ENCODE measurements at places on chromosomes 3 and 15.

DNA sequence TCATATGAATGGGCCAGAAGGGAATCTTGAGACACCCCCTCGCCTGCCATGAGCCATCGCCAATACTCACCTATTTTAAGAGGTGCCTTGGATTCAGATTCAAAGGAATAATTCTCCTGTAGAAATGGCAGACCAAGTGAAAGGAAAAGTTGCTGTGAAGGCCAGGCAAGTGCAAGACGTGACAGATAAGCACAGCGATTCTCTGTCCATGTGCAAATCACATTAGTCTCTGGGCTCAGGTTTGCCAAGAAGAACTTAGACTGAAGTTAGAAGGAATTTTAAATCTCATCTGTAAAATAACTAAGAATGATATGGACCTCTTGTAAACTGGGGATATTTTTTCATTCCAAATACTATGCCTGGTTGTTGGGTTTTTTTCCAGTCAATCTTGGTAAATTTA lies 173.6 kb downstream of the UACA start:
- no peak for DNase-seq

DNA sequence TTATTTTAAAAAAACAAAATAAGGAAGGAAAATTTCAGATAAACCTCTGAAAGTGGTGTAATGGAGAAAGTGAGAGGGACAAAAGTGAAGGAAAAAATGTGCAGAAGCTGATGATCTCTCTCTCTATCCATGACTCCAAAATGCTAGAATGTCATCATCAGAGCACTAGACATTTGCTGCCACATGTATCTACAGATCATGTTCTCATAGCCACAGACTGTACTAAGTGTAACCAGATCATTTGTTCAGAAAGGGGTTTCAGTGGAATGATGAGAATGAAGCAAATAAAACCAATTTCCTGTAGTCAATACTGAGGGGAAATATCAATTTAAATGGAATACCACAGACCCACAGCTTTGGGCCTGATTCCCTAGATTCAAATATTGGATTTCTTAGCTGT lies 104.3 kb upstream of the CHMP2B start:
- DNase-seq, result no peak

DNA sequence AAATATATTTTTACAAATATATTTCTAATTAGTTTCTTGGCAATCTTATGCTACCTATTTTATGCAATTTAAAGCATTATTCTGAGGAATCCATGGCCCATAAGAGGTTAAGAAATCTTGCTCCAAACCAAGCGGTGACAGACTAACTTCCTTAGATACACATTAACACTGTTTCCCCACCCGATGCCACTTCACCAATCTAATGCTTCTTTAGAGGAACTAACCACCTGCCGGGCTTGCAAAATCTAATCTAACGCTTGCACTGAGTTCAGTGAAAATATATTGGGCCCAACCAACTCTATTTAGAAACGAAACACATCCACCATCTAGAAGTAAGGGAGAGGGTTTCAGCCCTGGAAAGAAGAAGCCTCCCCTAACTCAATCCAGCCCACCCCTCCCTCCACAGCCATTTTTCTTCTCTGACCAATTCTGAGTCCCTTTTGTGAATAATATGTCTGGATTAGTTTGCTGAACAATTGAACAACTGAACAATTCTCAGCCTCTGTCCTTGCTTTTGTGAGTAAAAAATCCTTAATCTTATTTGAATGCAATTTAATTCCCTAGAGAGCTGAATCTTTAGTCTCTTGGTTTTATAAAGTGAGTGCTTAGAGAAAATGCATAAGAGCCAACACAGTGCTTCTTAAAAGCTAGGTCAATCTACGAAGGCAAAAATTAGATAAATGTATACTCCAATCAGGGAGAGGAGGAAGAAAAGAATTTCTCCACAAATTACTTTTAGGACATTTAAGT lies 150.4 kb upstream of the ADAMTS9 start:
- peak; percentile 21 for DNase-seq

DNA sequence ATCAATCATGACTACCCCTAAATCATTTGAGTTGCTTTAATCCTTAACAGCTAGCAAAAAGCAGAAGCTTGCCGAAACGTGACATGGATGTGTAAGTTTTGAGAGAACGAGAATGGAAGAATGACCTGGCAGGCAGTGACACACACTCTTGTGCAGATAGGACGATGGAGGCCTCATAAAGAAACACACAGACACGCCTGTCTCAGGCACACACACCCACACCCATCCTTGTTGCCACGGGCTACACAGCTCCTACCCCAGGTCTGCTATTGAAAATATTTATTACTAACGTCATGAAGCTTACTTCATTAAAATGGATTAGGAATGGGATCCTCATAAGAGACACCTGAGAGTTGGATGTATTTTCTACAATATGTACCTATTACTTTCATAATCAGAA lies 8.5 kb downstream of the MYO5C start:
- no peak for DNase-seq

- DNase-seq, result peak; percentile 9
These were observed 104.9 kb upstream of the EOMES start for GRCh38 chr3:27827041-27827440.

GRCh38 chr3:54034971-54035370 lies 87.4 kb upstream of the CACNA2D3 start:
- no peak for DNase-seq

- DNase-seq, result no peak
These were observed 185.9 kb downstream of the GREM1 start for GRCh38 chr15:32903591-32904290.

DNA sequence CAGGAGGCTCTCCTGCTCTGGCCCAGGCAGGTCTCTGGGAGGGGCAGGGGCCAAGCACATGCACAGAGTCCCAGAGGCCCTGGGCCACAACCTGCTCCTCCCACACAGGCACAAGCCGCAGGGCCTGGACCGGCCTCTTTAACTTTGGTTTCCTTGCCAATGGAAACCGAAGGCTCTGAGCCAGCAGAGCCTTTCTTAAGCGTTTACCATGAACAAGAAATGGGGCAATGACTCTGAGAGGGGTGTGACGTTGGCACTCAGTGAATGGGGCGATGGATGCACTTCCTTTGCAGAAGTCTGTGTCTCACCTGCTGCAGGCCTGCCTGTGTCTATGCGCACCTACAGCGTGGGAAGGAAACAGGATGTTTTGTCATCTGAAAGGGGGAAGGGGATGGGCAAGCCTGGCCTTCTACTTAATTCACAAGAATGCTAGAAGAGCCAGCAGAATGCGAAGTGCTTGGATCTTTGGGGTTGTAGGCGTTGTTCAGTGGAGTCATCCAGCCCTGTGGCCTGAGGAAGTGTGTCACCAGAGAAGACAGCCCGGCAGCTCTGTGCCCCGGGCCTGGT lies 41.8 kb downstream of the IFT122 start:
- DNase-seq, result no peak

DNA sequence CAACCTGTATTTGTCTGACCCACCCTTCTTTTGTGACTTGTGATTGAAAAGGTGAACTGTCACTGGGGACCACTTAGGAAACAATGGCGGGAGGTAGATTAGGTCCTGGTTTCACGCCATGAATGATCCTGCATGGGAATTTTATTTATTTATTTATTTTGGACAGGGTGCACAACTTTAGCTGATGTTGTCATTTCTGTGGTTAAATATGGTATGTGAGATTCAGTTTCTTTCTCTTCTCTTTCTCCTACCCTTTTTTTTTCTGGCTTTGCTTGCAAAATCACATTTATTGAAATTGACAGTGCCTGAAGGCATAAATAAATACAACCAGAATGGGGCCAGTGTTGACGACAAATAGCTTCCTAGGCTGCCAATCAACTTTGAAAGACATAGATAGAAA lies 18.0 kb upstream of the HTR3E start:
- DNase-seq, result no peak

DNA sequence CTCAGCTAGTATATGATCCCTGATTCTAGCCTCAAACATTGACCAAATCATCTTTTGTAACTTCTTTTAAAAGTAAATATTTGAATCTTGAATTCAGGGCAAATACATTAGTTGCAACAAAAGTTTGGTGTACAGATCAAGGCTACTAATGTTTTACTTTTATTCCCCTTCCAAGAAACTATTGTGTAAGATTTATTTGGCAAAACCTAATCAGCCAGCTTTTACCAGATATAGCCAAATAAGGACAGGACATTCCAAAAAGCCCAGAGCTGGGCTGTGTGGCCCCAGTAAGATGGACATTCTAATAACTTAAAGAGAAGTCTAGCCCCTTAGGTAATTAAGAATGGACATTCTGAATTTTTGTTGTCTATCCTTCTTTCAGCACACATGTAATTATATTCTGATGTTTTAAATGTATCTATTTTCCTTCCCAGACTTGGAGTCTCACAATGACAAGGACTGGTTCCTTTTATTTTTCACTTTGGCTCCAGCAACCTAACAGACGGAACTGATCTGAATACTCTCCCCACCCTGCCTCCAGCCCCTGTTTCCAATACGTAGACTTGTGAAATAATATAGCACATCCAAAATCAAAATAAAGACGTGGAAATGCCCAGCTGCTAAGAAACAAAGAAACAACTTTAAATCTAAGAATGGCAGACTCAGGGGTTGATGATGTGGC lies 48.1 kb downstream of the STARD5 start:
- DNase-seq, result no peak

GRCh38 chr3:53100818-53101466 lies 29.3 kb downstream of the RFT1 start:
- no peak for DNase-seq

- DNase-seq, result no peak
These were observed 98.4 kb downstream of the IGF2BP2 start for GRCh38 chr3:185726254-185726967.

DNA sequence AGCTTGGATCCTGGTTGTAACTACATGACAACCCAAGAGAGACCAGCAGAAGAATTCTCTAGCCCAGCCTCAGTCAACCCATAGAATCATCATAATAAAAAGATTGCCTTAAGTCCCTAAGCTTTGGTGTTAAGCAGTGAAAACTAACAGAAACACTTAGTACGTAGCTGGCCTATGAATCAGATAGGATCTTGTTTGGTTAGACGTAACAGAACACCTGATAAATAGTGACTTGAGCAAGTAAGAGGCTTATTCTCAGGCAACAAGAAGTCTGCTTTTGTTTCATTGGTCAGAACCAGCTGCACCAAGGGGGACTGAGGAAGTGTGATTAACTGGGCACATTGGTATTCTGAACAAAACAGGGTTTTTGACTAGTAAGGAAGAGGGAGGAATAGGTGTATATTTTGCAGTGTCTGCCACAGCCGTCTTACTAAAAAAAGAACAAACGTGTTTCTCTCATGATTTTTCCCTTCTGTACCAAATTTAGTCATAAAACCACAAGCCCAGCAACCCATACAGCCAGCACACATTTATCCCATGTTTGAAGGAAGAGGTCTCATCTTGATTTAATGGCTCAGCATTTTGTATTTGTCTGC lies 53.3 kb upstream of the GLCE start:
- peak; percentile 52 for DNase-seq

Measured in NCI-H82 (cell line).